Activated T-helper 1 cell treated with anti-CD3 and anti-CD28 coated beads, Interleukin-12 subunit alpha, Interleukin-12 subunit beta, Interleukin-2, Interleukin-4 antibody, amounts not matched to agents 30 ng/mL and 10 ng/mL and 1 ng/mL, durations not matched to agents 14 hours and 24 hours and 36 hours (primary cell): ENCODE measurements at places on chromosomes 1 and 21.

- no peak overlapping the region for H3K27ac ChIP-seq
- H3K4me3 ChIP-seq = no peak overlapping the region
- H3K4me1 ChIP-seq = no peaks in the 10 kb centered on the region
- no peaks in the 10 kb centered on the region for H3K36me3 ChIP-seq
These were observed 3.3 kb downstream of the OR14K1 start for GRCh38 chr1:247741756-247742155.

- H3K4me3 ChIP-seq = no peak overlapping the region
- no peak overlapping the region for H3K27ac ChIP-seq
- no peaks in the 10 kb centered on the region for H3K36me3 ChIP-seq
- no peak for DNase-seq
These were observed 125.9 kb downstream of the ATP5PO start for GRCh38 chr21:33789697-33790096.

GRCh38 chr1:221510793-221511503 is 230.9 kb downstream of the DUSP10 start:
- H3K27me3 ChIP-seq = peaks cover 17% of the 10 kb centered on the region
- no peak overlapping the region for H3K4me3 ChIP-seq
- no peaks in the 10 kb centered on the region for H3K36me3 ChIP-seq

- no peak overlapping the region for H3K4me3 ChIP-seq
- DNase-seq = no peak
These were observed 87.6 kb downstream of the GFI1 start for GRCh38 chr1:92399076-92399475.

DNA sequence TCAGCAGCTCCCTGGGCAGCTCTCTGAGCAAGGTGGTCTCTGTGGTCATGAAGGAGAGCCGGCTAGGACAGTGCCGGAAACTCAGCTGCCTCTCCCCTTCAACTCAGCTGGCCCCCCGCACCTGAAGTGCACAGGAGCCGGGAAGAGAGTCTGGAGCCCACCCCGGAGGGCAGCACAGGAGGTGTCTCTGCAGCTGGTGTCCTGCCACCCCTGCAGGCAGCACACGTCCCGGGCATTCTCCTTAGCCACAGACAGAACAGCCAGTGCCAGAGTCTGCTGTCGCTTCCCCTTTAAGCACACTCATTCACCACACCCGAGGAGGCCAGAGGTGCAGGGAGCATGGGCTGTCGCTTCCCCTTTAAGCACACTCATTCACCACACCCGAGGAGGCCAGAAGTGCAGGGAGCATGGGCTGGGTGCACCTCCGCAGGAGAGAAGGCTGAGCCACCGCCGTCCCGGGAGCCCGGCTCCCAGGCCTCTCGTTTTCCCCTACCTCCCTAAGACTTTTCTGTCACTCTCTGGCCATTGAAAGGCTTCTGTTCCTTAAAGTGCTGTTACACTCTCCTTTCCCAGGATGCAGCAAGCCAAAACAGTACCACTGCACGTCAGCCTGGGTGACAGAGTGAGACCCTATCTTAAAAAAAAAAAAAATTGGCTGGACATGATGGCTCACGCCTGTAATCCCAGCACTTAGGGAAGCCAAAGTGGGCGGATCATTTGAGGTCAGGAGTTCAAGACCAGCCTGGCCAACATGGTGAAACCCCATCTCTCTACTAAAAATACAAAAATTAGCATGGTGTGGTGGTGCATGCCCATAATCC is 16.9 kb upstream of the SAMD11 start:
- DNase-seq = no peak
- H3K27me3 ChIP-seq = peaks cover 54% of the 10 kb centered on the region
- H3K4me1 ChIP-seq = peaks cover 5% of the 10 kb centered on the region
- H3K4me3 ChIP-seq = no peak overlapping the region
- no peaks in the 10 kb centered on the region for H3K36me3 ChIP-seq

- peaks cover 19% of the 10 kb centered on the region for H3K27me3 ChIP-seq
- H3K36me3 ChIP-seq = no peaks in the 10 kb centered on the region
- no peak overlapping the region for H3K27ac ChIP-seq
- H3K4me3 ChIP-seq = no peak overlapping the region
These were observed 63.7 kb upstream of the LPGAT1 start for GRCh38 chr1:211894312-211894711.

DNA sequence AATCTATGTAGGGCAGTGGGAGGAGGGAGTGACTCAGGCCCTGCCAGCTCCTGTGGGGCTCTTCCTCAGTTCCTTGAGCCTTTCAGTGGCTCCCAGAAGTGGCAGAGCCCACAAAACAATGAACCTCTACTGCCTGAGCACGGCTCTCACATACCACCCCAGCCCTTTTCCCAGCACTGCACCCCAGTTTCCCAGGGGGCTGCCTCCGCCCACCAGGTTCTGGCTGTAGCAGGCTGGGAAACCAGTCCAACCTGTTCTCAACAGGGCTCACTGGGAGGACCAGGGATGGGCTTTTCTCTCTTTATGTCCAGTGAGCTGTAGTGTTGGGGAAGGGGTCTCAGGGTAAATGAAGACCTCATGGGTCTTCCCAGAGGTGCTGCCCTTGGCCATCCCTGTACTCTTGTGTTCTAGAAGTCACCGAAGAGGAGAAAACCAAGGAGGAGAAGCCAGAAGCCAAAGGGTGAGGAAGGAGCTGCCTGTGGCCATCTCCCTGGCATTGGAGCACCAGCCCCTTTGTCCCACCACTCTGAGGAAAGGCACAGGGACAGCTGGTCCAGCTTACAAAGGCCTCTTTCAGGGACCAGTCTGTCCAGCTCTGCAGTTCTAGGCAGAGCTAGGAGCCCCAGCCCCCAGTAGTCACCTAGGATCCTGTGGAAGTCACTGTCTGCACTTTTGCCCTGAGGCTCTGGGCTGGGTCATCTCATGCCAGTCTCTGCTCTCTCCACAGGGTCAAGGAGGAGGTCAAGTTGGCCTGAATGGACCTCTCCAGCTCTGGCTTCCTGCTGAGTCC is 3.5 kb downstream of the MARCKSL1 start:
- no peaks in the 10 kb centered on the region for H3K27me3 ChIP-seq
- H3K36me3 ChIP-seq = peaks cover 41% of the 10 kb centered on the region
- H3K27ac ChIP-seq = no peak overlapping the region

- no peaks in the 10 kb centered on the region for H3K36me3 ChIP-seq
- peaks cover 8% of the 10 kb centered on the region for H3K4me1 ChIP-seq
- no peak overlapping the region for H3K27ac ChIP-seq
- no peak for DNase-seq
- H3K4me3 ChIP-seq = no peak overlapping the region
These were observed 265.2 kb downstream of the ASTN1 start for GRCh38 chr1:176899321-176899720.

DNA sequence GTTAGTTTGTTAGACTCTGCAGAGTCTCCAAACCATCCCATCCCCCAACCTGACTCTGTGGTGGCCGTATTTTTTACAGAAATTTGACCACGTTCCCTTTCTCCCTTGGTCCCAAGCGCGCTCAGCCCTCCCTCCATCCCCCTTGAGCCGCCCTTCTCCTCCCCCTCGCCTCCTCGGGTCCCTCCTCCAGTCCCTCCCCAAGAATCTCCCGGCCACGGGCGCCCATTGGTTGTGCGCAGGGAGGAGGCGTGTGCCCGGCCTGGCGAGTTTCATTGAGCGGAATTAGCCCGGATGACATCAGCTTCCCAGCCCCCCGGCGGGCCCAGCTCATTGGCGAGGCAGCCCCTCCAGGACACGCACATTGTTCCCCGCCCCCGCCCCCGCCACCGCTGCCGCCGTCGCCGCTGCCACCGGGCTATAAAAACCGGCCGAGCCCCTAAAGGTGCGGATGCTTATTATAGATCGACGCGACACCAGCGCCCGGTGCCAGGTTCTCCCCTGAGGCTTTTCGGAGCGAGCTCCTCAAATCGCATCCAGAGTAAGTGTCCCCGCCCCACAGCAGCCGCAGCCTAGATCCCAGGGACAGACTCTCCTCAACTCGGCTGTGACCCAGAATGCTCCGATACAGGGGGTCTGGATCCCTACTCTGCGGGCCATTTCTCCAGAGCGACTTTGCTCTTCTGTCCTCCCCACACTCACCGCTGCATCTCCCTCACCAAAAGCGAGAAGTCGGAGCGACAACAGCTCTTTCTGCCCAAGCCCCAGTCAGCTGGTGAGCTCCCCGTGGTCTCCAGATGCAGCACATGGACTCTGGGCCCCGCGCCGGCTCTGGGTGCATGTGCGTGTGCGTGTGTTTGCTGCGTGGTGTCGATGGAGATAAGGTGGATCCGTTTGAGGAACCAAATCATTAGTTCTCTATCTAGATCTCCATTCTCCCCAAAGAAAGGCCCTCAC is at the start of gene OLIG2:
TSS of gene OLIG2 (plus strand) at position 447 of the 954 bp plus-strand sequence. CDS start 928 bp downstream, outside the sequence.
- peaks cover 1% of the 10 kb centered on the region for H3K36me3 ChIP-seq
- peaks cover 76% of the 10 kb centered on the region for H3K27me3 ChIP-seq
- no peak for DNase-seq
- peaks cover 11% of the 10 kb centered on the region for H3K4me1 ChIP-seq
- H3K4me3 ChIP-seq = no peak within 1 kb of the TSS

DNA sequence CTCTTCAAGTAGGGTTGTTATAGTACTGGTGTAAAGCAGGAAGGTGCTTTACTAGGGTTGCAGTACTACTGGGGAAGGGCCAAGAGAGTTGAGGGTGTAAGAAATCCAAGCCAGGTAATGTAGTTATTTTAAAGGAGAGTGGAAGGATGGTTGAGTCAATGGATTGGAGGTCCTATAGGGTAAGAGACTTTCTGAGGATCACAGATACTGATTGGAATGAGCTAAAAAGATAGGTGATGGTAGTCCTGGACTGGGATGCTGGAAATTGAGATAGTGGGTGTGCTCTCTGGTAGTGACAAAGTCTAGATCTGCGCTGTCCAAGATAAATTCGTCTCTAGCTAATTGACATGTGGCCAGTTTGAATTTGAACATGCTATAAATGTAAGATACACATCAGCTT is 7.0 kb downstream of the TXLNA start:
- no peak for DNase-seq
- peaks cover 62% of the 10 kb centered on the region for H3K36me3 ChIP-seq
- peaks cover 50% of the 10 kb centered on the region for H3K4me1 ChIP-seq
- peak overlapping the region; percentile 76 for H3K27ac ChIP-seq

DNA sequence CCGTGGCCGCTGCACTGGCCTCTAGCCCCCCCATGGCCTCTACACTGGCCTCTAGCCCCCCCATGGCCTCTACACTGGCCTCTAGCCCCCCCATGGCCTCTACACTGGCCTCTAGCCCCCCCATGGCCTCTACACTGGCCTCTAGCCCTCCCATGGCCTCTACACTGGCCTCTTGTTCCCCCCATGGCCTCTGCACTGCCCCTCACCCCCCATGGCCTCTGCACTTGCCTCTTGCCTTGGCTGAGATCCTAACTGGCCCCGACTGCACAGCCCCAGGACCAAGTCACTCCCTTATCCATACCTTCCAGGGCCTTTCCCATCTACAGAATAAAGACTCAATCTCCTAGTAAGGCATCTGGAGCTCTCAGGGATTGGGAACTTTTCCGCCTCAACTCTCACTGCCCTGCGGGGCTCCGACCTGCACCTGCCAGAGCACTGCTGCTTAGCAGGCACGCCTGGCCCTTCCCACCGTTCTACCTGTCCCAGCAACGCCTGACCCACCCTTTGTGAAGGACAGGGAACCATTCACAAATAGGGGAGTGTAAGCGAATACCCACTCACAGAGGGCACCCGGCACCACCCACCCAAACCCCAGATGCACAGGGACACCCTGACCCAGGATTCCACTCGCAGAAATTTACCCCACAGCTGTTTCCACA is 38.8 kb downstream of the ACOT7 start:
- H3K4me1 ChIP-seq = peaks cover 26% of the 10 kb centered on the region
- H3K36me3 ChIP-seq = no peaks in the 10 kb centered on the region
- DNase-seq = no peak
- H3K4me3 ChIP-seq = no peak overlapping the region

GRCh38 chr1:207181847-207182246 is 77.8 kb downstream of the C4BPA start:
- H3K27ac ChIP-seq = no peak overlapping the region
- no peak overlapping the region for H3K4me3 ChIP-seq
- DNase-seq = no peak
- no peaks in the 10 kb centered on the region for H3K4me1 ChIP-seq
- peaks cover 12% of the 10 kb centered on the region for H3K27me3 ChIP-seq
- peaks cover 2% of the 10 kb centered on the region for H3K36me3 ChIP-seq

- H3K4me3 ChIP-seq = no peak overlapping the region
- H3K27ac ChIP-seq = no peak overlapping the region
- no peaks in the 10 kb centered on the region for H3K4me1 ChIP-seq
- no peaks in the 10 kb centered on the region for H3K36me3 ChIP-seq
- DNase-seq = no peak
These were observed 34.6 kb downstream of the TMEM51 start for GRCh38 chr1:15188130-15188524.

- DNase-seq = no peak
- no peaks in the 10 kb centered on the region for H3K4me1 ChIP-seq
- H3K4me3 ChIP-seq = no peak overlapping the region
- H3K27ac ChIP-seq = no peak overlapping the region
These were observed 219.5 kb downstream of the ZP4 start for GRCh38 chr1:237671262-237671661.

GRCh38 chr1:30106125-30106524 is 617.3 kb downstream of the MATN1 start:
- no peaks in the 10 kb centered on the region for H3K36me3 ChIP-seq
- no peak for DNase-seq
- no peaks in the 10 kb centered on the region for H3K4me1 ChIP-seq

DNA sequence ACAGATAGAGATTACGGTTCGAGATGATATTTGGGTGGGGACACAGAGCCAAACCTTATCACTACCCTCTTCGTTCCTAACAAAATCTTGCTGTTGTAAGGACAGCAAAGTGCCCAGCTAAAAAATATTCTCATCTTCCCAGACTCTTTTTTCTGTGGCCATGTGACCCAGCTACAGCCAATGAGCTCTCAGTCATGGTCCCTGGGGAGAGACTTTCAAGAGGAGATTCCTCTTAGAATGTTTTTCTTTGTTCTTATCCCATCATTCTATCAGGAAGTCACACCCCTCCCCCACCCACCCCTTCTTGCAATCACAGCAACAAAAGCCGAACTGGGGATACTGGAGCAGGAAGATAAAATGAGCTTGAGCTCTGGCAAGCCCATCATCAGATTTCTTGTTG is 247.1 kb downstream of the CHRM3 start:
- no peak for DNase-seq
- H3K4me3 ChIP-seq = no peak overlapping the region
- no peaks in the 10 kb centered on the region for H3K36me3 ChIP-seq
- H3K27me3 ChIP-seq = peaks cover 1% of the 10 kb centered on the region
- no peak overlapping the region for H3K27ac ChIP-seq
- no peaks in the 10 kb centered on the region for H3K4me1 ChIP-seq

- H3K27me3 ChIP-seq = peaks cover 2% of the 10 kb centered on the region
- no peaks in the 10 kb centered on the region for H3K36me3 ChIP-seq
- peaks cover 10% of the 10 kb centered on the region for H3K4me1 ChIP-seq
- DNase-seq = no peak
- H3K4me3 ChIP-seq = no peak overlapping the region
These were observed 97.4 kb downstream of the RIPK4 start for GRCh38 chr21:41669533-41669830.

GRCh38 chr1:18965206-18966173 is 9.0 kb upstream of the IFFO2 start:
- H3K27me3 ChIP-seq = peaks cover 31% of the 10 kb centered on the region
